SIG-M5 (cell line): ENCODE measurements at places on chromosomes 1 and 21.
A peak's percentile ranks its signal among the peaks of the same experiment; 100 is the strongest.

DNA sequence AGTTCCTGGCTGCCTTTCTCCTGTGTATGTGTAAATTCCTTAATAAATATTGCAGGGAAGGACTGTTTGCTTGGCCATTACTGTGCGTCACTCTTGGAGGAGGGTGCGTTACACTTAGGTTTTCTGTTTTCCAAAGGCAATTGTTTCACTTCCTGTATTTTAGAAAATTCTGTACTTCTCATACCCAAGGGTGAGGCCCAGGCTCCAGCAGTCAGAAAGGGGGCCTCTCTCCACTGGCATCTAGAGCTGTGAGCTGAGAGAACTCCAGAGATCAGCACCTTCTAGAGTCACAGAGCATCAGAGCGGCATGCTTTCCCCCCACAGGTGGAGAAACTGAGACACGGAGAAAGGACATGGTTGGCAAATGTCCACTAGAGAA lies 27.0 kb upstream of the ZFP69B start:
- DNase-seq: peak; percentile 25

DNA sequence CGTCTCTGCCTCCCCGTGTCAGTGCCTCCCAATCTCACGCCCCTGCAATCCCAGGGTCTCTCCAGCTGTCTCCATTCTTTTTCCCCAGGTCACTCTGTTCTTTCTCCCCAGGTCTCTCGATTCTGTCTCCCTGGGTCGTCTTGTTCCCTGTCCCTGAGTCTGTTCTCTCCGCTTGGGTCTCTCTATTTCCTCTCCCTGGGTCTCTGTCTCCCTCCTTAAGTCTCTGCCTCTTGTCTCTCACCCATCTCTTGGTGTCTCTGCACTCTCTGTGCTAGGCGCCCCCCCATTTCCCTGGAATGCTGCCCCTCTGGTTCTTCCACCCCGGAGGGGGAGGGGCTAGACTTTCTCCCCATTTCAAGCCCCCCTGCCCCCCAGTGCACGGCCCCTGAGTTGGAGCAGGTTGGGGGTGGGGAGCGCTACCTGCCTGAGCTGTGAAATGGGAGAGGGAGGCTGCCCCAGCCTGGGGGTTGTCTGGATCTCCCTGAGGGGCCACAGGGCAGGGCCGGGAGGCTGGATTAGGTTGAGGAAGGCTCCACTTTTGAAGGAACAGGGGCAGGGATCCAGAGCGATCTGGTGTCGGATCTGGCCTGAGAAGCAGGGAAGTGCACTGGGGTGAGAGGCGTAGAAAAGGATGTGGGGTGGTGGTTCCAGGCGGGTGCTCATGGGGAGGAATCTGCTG lies 1.4 kb downstream of the PTPRF start:
- no peak for DNase-seq

- no peak for DNase-seq
Observed at GRCh38 chr1:210143465-210144062, 89.0 kb upstream of the SERTAD4 start.

GRCh38 chr1:211338224-211338620 lies 11.6 kb downstream of the TRAF5 start:
- no peak for DNase-seq

- DNase-seq: no peak
Observed at GRCh38 chr1:22376976-22377375, 74.7 kb upstream of the ZBTB40 start.

DNA sequence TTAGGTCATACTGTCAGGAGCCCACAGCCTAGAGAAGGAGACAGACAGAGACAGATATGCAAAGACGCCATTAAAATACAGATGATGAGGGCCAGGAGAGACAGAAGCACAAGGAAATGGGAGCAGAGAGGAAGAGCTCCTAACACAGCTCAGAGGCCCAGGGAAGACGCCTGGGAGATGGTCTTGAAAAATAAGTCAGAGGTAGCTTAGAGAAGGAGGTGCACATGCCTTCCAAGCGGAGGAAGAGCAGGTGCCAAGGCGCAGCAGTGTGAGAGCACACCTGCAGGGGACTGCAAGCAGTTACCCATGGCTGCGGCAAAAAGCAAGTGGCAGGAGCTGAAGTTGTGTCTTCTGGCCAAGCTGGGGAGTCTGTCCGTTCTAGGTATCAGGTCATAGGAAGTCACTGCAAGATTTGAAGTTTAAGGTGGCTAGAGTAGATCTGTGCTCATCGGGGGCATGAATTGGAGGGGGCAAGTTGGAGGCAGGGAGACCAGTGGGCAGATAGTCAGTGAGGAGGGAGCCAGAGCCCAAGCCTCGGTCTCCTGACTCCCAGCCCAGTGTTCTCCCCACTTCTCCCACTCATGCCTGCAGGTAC lies 1.3 kb upstream of the TRABD2B start:
- no peak for DNase-seq

DNA sequence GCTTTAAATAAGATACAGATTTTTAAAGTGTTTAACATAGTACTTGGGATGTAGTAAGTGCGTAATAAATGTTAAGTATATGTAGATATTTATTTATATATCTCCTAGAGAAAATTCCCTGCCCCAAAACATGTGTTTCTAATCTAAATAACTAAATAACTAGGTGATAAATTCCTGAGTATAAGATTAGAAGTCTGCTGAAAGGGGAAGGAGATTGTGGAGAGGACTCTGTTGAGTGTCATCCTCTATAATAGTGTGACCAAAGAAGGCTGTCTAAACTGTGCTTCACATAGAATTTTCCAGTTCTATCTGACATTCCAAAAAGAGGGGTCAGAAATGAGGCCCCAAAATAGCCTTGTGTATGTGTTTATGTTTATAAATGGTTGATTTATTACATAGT lies 590.5 kb upstream of the ADAMTS5 start:
- no peak for DNase-seq

- DNase-seq: no peak
Observed at GRCh38 chr1:153771841-153772593, 3.2 kb upstream of the SLC27A3 start.

GRCh38 chr1:228385232-228385631 lies 21.4 kb downstream of the TRIM11 start:
- no peak for DNase-seq
